ENCODE measurements at places on chromosomes 16 and 17.
A peak's percentile ranks its signal among the peaks of the same experiment; 100 is the strongest.

GRCh38 chr17:8975091-8975725, 9.7 kb upstream of the PIK3R5 start:
- DNase-seq, result no peak

DNA sequence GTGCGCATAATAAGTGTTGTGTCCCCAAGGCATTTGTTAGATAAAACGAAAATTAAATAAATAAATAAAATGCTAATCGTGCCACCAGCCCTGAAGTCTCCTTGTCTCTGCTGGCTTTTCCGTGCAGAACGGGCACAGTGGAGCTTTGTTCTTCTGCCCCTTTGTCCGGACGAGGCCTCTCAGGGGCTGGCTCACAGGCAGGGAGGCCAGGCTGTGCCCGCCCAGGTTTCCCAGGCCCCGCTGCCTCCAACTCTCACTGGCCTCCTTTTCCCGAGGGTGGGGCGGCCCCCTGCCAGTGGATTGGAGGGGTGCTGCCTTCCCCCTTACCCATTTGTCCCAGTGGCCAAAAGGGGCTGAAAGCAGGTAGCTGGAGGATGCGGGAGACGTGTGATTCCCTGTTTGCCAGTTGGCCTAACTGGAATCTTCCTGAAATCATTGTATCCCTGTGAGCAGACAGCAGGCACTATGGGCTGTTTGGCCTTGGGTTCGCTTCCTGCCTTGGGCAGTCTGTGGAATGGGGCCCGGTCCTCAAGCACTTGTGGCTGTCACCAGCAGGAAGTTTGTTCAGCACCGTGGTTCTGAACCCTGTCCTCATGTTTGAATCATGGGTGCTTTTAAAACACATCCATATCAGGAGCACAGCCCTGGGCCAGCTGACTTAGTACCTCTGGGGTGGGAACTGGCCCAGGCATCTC, 64.4 kb downstream of the KSR1 start:
- no peak for DNase-seq

GRCh38 chr17:79627766-79628690, 17.2 kb upstream of the RBFOX3 start:
- DNase-seq, result no peak

DNA sequence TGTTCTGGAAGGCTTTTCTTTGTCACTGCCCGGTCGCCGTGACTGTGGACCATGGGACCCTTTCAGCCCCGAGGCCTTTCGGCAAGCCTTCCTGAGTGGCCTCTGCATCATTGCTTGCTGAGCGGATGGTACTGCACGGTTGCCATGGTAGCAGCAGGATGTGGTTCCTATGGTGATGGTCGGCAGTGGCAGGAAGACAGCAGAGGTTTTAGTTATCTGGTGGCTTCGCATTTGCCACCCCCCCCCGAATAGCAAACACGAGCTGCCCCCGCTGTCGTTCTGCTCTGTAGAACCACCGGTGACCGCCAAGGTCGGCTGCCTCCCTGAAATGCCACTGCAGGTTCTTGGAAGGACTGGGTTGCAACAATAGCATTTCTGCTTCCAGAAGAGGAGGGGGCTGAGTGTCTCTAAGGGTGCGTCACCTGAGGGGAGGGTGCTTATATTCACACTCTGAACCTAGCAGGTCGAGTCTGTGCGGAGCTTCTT, 76.6 kb downstream of the CMIP start:
- DNase-seq, result no peak

GRCh38 chr16:14510939-14511799, 118.9 kb downstream of the PARN start:
- DNase-seq, result no peak

- peak; percentile 32 for DNase-seq
Measured at GRCh38 chr16:85245307-85246172, 133.3 kb upstream of the CIBAR2 start.

DNA sequence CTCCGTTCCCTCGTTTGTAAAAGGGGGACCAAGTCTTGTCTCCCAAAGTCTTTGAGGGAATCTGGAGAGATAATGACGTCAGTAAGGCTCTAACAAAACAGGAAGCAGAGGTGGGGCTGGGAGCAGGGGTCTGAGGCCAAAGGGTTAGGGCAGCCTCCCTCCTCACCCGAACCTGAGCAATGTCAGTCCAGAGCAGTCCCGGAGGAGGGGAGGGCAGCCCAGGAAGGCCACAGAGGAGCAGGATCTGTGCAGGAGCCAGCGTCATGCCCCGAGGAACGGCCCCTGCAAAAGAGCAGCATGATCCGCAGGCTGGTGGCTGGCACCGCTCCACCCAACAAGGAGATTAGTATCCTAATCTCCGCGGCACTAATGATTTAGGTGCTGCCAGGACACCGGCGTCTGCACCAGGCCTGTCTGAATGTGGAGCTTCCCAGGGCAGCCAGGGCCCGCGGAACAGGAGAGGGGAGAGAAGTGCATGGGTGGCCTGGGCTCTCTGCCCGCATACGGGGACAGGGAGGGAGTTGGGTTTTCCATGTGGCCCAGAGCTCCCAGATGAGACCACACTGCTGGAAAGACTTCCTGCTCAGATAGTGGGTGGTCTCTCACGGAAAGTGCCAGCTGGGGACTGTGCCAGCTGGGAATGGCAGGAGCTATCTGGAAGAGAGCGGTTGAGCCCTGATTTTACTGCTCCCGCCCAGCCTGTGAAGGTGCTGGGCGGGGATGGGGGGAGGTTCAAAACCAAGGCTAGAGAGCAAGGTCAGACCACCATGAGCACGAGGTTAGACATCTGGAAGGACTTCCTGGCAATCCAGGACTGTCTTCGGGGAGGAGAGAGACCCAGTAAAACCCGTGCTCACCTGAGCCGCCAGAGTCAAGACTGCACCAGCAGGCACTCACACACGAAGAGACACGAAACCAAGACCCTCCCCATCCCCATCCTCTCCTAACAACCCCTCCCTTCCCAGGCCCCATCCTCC, 11.0 kb upstream of the KRT17 start:
- no peak for DNase-seq

DNA sequence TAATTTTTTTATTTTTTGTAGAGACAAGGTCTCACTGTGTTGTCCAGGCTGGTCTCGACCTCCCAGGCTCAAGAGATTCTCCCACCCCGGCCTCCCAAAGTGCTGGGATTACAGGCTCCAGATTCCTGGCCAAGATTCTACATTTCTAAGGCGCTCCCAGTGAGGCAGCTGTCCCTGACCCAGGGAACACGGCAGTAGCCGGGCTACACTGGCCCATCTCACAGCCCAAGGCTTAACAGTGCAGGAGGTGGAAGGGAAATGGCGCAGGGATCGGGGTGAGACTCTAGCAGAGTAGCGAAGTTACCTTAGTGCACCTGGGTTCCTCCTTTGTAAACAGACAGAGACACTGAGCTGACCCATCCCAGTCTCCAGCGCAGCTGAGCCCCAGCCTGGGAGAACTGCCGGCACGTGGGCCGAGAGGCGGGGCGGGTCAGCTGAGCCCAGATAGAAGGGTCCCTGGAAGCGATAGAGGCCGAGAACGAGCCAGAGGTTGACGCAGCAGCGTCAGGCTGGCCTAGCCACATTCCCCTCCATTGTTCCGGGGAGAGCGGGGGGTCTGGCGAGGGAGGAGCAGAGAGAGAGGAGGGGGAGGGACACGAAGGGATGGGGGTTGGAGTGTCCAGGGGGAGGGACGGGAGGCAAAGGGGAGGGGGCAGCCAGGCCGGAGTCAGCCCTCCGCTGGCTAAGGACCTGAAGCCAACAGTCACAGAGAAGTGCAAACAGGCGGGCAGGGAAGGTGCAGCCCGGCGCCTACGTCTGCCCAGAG, 2.5 kb downstream of the CARHSP1 start:
- DNase-seq, result no peak

- DNase-seq, result no peak
Measured at GRCh38 chr16:56355221-56355620, 70.1 kb downstream of the AMFR start.

DNA sequence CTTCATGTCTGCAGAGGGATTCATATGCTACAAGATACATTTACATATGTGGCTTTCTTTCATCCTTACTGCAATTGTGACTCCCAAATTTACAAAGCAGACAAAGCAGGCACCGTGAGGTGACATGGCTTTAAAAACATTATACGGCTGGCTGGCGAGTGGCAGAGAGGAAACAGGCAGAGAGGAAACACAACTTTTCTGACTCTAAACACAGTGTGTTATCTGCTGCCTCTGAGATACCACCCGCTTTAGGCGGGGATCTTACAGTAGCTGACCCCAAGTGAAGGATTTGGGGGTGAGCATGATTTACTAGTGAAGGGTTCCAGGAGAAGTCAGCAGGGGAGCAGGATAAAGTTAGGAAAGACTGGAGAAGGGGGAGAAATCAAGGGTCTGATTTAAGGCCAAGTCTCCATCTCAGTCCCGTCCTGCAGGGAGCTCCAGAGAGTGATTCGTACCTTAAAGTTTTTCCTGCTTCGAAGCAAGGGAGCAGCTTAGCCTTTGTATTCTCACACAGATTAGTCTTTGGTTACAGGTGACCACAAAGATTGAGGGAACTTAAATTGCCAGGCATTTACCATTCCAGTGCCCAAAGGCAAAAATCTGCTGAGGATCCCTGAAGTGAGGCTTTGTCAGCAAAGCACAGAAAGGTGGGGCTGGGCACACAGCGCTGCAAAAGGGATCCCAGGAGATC, 355.0 kb downstream of the GRIN2A start:
- DNase-seq, result no peak

DNA sequence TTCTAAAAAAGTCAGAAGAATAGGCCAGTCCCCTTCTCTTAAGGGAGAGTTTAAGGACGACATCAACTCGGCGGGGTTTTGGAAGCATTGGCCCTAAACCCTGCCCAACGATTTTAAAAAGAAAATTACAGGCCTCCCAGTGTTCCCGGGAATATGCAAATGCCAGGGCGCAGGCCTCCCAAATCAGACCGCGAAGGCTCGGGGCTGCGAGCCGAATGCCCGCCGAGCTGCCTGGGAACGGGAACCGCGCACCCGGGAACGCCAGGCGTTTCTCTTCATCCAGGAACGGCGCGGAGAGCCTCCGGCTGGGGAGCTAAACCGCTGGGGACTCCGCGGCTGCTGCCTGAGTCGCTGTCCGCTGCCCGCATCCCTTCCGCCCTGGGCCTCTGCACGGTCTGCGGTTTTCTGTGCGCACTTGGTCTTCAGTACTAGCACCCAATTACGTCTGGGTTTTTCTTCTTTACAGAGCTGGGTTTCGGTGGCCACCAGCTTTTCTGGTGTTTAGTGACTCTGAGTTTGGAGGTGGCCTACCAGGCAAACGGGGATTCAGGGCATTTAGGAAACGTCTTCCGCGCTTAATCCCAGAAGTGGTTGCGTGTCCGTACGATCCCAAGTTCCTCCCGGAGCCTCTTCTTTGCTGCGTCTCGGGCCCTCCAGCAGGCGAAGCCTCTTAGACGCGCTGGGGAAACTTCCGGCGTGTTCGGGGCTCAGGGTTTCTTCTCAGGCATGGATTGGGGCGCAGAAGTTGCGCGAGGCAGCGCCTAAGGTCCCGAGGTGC, 5.7 kb downstream of the IRX5 start:
- no peak for DNase-seq

GRCh38 chr16:34078691-34079090, 619.3 kb downstream of the TP53TG3F start:
- no peak for DNase-seq

GRCh38 chr17:8109661-8110455, 8.5 kb downstream of the ALOXE3 start:
- DNase-seq, result peak; percentile 75

DNA sequence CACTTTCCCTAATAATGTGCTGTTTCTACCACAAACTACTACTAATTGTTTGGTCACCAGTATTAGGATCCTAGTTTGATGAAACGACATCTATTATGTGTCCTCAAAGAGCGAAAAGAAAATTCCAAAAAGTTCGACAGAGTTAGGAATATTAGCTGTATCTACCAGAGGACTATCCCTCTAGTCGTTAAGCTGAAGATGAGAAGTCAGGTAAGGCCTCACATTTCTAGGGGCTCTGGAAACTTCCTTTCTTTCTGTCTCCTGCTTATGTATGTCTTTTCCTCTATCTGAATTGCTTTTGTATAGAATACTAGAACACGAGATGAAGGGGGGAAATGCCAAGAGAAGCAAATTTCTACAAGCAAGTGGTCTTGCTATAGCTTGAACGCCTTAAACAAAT, 1.6 kb downstream of the GLG1 start:
- DNase-seq, result no peak

- DNase-seq, result no peak
Measured at GRCh38 chr16:48003206-48003907, 152.4 kb downstream of the ABCC12 start.

GRCh38 chr17:73205459-73205961, 12.7 kb downstream of the COG1 start:
- DNase-seq, result no peak

GRCh38 chr17:412211-413015, 59.8 kb upstream of the RPH3AL start:
- DNase-seq, result no peak

GRCh38 chr17:76032073-76032779, 5.1 kb upstream of the EVPL start:
- no peak for DNase-seq

- no peak for DNase-seq
Measured at GRCh38 chr17:62597920-62598319, 29.6 kb upstream of the MRC2 start.
